ENCODE measurements at places on chromosomes 3 and 15.

DNA sequence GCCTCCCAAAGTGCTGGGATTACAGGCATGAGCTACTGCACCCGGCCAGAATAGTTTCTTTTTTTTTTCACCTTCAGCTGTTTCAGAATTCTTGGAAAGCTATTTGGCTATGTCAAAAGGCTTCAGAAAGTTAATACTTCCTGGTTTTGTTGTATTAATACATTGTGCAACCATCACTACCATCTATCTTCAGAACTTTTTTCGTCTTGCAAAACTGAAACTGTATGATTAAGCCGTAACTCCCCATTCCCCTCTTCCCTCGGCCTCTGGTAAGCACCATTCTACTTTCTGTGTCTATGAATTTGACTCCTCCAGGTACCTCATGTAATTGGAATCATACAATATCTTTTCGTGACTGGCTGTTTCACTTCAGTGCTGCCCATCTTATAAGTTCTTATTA, 5.2 kb upstream of the NOX5 start:
- no peak for DNase-seq

DNA sequence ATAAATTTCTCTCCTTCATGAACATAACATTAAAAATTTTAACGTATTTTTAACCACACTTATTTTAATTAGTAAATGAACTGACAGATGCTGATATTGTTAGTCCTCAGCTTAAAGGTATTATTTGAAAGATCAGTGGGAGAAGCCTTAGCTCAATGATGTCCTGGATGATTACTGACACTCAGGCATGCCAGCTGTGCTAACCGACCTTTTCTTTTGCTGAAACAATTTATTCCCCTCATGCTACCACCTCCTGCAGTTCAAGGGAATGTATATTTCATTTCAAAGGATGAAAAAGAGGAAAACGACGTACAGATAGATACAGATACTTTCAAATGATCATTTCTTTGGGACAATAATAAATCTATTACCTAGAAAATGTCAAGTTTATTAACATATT, 620.8 kb downstream of the FGF12 start:
- DNase-seq, result no peak

GRCh38 chr3:190554197-190554596, 40.3 kb downstream of the IL1RAP start:
- DNase-seq, result no peak

- no peak for DNase-seq
Measured at GRCh38 chr3:99503350-99503749, 135.0 kb upstream of the COL8A1 start.

- no peak for DNase-seq
Measured at GRCh38 chr3:140768941-140769340, 91.1 kb downstream of the TRIM42 start.

GRCh38 chr3:134065252-134066157, 35.8 kb upstream of the SLCO2A1 start:
- no peak for DNase-seq

DNA sequence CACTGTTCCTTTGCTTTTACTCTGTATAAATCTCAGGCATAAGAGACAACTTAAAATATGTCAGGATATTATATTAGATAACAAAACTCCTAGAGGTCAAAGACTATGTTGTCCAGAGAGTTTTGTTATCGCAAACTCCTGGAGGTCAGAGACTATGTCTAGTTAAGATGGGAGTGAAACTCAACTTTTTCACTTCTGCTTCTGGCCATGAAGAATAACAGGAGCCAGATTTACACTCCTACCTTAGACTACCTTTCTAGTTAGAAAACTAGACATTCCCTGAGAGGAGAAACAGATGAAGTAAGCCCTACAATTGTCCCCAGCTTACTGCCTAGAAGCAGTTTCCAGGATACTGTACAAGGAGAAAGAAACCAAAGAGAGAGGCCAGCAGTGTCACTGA, 255.4 kb upstream of the UBE2E1 start:
- DNase-seq, result no peak

- DNase-seq, result no peak
Measured at GRCh38 chr3:4044619-4045018, 245.4 kb downstream of the LRRN1 start.

- DNase-seq, result no peak
Measured at GRCh38 chr15:76309601-76310330, 1.5 kb downstream of the ETFA start.

GRCh38 chr3:43330981-43331380, 44.6 kb downstream of the SNRK start:
- no peak for DNase-seq

- DNase-seq, result no peak
Measured at GRCh38 chr3:100335434-100335833, 877 bp downstream of the NIT2 start.

- DNase-seq, result no peak
Measured at GRCh38 chr3:127697551-127698240, 24.9 kb downstream of the ABTB1 start.

GRCh38 chr15:43204016-43204901, 16.6 kb downstream of the EPB42 start:
- no peak for DNase-seq

GRCh38 chr3:52289338-52289746, 1.7 kb downstream of the GLYCTK start:
- DNase-seq, result no peak

GRCh38 chr3:101383156-101383575, 62.8 kb upstream of the IMPG2 start:
- no peak for DNase-seq

GRCh38 chr15:77493324-77493907, 72.7 kb downstream of the HMG20A start:
- DNase-seq, result no peak

DNA sequence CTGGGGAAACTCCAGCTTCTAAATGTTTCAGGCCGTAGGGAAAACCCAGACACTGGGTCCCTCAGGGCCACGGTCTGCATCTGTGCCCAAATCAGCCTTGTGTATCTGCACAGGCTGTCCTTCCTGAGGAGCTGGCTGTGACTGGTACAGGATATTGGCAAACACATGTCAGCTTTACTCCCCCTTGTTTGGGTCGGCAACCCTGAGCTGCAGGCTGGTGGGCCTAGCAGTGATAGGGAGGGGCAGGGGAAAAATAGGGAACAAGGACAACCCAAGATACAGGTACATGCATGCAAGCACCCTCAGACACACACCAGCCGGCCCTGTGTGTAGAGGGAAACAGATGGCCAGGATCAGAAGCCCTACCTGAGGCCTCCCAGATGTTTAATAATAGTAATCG, 28.7 kb upstream of the HCN4 start:
- no peak for DNase-seq

- DNase-seq, result no peak
Measured at GRCh38 chr15:26374806-26375205, 398.1 kb downstream of the GABRB3 start.

GRCh38 chr15:38626443-38627050, 61.9 kb upstream of the RASGRP1 start:
- DNase-seq, result no peak

DNA sequence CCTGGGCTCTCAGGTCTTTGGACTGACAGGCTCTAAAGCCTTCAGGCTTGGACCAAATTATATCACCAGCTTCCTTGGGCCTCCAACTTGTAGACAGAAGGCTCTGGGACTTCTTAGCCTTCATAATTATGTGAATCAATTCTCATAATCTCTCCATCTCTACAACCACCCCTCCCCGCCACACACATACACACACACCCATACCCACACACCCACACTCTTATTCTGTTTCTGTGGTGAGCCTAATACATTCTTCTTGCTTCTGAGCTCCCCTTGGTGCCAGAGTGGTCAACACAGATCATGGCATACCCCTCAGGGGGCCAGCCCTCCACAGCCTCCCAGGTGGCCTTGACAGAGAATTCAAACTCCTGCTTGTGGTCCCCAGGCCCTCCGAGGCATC, 5.6 kb upstream of the NUP210 start:
- no peak for DNase-seq

GRCh38 chr3:51997935-51998596, 2.4 kb upstream of the RPL29 start:
- no peak for DNase-seq

GRCh38 chr15:51580982-51581381, 41.6 kb downstream of the DMXL2 start:
- no peak for DNase-seq

DNA sequence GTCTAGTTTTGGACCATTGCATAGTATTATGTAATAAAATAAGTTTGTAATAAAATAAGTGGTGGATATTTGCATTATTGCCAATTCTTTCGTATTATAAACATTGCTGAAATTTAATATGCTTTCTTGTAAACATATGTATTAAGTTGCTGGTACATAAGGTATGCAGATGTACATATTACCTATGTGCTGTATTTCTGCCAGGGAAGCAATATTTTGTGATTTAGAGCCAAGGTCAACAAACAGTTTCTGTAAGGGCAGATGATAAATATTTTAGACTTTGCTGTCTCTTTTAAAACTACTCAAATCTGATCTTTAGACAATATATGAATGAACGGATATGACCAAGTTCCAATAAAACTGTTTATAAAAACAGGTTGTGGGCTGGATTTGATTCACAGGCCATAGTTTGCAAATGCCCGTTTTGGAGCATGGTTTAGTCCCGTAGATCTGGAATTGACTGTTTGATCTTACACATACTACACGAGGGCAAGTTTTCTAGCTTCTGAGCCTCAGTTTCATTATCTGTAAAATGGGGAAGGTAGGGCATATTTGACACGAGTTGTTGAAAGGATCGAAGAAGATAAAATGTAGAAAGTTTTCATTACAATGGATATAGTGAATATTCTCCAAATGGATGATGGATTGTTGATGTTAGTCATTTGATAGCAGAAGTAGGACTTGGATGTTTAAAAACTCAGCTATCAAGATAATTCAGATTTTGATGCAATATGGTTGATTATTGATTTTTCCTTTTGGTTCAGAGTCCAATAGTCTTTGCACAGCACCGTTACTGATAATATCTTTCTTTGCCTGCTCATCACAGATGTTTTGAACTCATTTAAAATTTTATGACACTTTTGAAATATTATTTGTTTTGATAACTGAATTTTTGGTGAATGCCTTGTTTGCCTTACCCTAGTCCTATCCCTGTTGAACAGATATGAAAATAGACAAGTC, 394.6 kb downstream of the FEZF2 start:
- DNase-seq, result no peak

DNA sequence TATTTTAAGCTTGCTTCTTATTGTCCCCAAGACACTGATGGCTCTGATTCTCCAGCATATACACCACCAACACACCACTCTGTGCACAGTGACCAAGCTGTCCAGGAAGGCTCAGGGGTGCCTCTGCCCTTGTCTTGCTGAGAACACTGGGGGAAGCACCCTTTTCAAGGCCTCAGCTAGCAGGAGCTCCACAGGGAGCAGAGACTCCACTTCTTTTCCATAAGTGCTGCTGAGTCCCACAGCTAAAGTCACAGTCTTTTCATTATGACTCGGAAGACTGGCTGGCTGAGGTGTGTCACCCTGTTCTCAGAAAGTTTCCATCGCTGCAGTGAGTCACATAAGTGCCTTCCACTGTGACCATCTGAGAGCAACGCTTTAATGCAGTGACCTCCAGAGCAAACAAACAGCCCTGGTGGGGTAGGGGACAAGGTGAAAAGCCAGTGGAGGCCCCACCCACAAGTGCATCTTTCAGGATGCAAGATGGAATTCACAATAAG, 226.9 kb upstream of the CHRNA7 start:
- no peak for DNase-seq

DNA sequence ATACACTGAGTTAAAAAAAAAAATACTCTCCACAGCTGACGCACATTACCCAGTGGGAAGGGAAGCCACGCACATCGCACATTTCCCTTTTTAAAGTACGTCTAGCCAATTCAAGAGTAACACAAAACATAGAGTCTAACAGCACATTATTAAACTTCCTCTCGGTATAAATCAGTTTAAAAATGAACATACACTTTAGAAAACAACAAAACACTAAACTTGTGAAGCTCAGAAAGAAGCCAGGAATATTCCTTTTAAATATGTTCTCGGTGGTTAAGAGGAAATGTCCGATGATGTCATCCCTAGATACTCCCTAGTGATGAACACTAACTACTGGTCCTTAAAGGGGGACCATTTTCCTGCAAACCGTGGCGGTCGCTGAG, 721 bp downstream of the MYEF2 start:
- DNase-seq, result peak; percentile 11

GRCh38 chr3:80368616-80369015, 600.8 kb upstream of the ROBO1 start:
- DNase-seq, result no peak

- no peak for DNase-seq
Measured at GRCh38 chr3:21163956-21164355, 587.1 kb downstream of the ZNF385D start.

DNA sequence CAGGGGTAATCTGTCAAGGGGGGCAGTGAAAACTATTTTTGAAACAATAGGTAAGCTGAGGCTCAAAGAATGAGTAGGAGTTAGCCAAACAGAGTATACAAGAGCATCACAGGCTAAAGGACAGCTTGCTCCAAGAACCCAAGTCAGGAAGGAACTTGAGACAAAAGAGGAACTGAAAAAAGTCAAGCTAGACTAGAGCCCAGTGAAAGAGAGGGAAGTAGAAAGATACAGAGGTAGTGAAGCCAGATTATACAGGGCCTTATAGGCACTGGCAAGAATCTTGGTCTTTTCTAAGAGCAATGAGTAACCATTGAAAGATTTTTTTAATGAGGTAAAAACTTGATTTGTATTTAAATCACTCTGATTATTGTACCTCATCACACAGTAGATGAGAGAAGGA, 69.9 kb downstream of the FILIP1L start:
- no peak for DNase-seq

DNA sequence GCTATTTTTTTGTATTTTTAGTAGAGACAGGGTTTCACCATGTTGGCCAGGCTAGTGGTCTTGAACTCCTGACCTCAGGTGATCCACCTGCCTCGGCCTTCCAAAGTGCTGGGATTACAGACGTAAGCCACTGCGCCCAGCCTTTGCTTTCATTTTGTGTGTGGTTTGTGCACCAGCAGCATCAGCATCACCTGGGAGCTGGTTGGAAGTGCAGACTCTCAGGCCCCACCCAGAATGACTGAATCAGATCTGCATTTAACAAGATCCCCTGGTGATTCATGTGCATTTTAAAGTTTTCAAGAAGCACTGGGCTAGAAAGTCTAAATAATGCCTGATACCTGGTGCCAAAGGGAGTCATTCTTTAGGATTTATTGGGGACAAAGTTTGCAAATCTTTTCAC, 73.4 kb upstream of the BNIP2 start:
- DNase-seq, result no peak

- peak; percentile 91 for DNase-seq
Measured at GRCh38 chr3:102006812-102007485, 157.6 kb downstream of the NFKBIZ start.

DNA sequence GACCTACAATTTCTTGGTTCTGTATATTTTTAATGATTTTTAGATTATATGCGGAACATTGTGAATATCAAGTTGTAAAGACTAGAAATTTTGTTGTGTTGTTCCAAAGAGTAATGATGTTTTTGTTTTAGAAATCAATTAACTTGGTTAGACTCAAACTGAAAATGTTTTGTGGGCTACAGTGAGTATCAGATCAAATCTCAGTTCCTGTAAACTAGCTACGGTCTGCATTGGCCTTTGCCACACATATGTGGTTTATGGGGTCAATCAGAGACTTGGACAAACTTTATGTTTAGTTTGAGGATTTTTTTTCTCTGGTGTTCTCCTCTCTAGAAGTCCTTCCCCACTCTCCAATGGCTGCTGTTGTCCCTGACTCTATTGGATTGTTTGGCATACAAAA, 308.0 kb upstream of the THRB start:
- DNase-seq, result no peak
